ENCODE measurements at places on chromosomes 4 and X.

- DNase-seq, result no peak
Observed at GRCh38 chr4:169933531-169933930, 92.7 kb downstream of the MFAP3L start.

DNA sequence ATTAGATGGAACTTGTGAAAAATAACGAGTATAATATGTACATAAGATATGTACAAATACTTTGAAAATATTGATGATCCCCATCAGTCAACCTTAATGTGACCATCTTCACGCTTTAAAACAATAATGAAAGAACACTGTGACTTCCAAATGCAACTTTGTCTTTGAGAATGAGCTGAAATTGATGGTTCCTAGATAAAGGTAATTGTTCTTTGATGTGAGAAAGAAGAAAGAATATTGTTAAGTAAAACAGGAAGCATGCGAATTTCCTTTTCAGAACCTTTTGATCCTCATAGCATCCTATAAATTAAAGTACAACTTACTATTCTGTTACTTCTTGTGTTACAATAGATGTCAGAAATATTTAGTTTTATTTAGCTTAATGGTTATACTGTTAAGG is 22.2 kb downstream of the IL2 start:
- no peak for DNase-seq

DNA sequence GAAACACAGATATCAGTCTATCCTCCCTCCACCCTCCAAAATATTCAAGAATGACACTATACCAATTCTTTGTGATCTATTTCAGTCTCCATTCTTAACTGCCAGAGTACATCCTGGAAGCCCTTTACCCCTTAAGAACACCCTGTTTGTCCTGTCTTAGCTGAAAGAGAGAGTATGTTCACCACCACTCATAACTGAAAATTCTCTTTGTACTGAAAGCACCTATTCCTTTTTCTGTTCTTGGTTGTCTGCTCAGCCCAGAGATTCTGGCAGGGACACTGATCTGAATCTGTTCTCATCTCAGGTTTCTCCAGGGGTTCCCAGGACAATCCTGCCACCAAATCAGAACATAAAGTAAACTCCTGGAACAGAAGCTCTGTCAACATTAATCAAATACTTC is 25.4 kb upstream of the EREG start:
- DNase-seq, result no peak

GRCh38 chrX:124211312-124211942 is 121.0 kb upstream of the TEX13D start:
- DNase-seq, result no peak

DNA sequence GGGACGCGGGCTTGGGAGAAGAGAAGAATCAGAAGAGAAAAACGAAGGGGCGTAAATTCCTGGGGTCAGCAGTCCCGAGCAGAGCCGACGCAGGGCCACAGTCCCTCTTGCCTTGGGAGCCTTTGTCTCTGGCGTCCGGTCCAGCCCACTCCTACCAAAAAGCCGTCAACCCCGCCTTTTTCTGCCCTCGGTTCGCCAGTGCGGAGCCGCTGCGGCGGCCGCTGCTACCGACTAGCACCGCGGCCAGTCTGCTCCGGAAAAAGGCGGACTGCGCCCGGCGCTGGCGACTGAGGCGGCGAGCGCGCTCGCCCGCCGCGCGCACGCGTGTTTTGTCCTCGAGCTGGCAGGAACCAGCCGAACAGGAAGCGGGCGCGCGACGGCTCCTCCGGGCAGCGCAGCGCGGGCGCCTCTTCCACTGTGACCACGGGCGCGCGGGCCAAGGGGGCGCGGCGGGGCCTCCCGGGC is 502 bp downstream of the HNRNPDL start:
- peak; percentile 59 for DNase-seq

- no peak for DNase-seq
Observed at GRCh38 chr4:149973181-149973580, 105.1 kb upstream of the DCLK2 start.

DNA sequence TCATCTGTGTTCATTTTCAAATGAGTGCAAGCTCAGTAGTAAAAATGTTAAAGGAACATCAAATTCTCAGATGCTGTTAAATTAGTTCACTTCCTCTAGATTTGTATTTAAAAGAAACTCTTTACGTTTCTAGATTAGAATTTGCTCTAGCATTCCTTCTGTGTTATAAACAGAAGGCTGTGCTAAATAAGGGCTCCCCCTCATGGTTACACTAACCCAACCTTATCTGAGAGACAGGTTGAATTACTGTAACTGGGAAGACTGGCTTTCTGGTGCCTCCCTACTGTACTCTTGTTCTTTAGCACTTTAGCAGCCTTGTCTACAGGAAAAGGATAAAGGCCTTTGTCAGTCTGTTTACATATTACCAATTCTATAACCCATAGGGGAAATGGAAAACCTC is 56.8 kb downstream of the RXFP1 start:
- no peak for DNase-seq

- no peak for DNase-seq
Observed at GRCh38 chr4:86482306-86483172, 111.6 kb upstream of the PTPN13 start.

DNA sequence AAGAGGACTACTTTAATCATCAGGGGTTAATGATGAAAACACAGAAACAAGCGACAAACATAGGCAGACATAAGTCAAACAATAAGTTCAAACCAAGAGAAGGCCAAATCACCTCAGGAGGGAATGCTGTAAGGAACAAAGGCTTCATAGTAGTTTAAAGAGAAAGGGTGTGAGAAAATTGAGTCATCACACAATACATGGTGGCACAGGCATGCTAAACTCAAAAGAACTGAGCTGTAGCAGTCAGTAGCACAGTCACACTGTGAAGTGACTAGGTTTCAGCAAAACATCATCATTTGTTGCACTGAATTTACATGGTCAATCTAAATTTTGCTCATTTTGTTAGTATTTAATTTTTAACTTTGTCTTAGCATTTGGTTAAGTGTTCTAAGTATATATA is 24.2 kb downstream of the SMC1A start:
- no peak for DNase-seq

GRCh38 chrX:116232833-116233232 is 62.3 kb downstream of the AGTR2 start:
- no peak for DNase-seq

DNA sequence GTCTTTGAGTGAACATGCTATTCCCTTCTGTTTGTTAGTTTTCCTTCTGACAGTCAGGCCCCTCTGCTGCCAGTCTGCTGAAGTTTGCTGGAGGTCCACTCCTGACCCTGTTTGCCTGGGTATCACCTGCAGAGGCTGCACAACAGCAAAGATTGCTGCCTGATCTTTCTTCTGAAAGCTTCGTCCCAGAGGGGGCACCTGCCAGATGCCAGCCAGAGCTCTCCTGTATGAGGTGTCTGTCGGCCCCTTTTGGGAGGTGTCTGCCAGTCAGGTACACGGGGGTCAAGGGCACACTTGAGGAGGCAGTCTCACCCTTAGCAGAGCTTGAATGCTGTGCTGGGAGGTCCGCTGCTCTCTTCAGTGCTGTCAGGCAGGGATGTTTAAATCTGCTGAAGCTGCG is 456.9 kb upstream of the HTR2C start:
- no peak for DNase-seq

DNA sequence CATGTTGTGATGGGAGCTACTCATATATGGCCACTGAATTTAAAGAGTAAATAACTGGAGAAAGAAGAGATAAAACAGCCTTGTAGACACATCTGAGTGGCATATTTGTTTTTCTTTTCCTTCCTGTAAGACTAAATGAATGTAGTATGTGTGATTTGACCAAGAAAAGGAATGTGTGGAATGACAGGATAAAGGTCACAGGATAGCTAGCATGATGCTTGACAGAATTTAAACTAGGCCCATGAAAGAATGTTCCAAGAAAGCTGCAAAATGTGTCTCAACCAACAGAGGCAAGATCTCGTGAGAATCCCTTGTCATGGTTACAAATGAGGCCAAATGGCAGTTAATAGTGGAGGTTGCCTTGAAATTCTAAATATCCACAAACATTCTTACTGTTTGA is 137.0 kb downstream of the KCNIP4 start:
- no peak for DNase-seq

GRCh38 chr4:60443068-60443467 is 757.1 kb upstream of the ADGRL3 start:
- no peak for DNase-seq

- no peak for DNase-seq
Observed at GRCh38 chr4:155419266-155419665, 42.5 kb upstream of the MAP9 start.

DNA sequence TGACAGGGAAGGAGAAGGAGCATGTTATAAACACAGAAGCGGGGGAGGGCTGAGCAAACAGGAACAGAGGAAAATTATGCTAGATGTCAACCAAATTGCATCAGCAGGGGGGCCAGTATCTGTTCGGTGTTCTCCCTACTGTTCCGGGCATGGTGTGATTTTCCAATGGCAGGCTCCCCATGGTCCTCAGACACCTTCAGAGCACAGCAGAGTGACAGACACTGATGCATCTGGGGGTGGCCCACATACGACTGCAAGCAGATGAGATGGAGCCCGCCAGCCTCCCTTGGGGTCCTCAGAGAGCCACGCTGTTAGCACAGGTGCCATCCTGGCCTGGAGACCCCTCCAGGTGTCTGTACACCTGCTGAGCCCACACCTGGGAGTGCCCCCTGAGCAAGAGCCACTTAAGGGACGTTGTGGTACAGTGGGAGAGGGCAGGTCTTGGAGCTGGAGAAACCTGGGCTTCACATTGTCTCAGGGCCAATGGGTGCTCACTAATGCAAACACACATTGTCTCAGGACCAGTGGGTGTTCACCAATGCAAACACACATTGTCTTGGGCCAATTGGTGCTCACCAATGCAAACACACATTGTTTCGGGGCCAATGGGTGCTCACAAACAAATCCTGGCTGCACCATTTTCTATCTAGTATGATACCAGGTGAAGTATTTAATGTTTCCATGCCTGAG is 95.4 kb downstream of the SLC2A9 start:
- no peak for DNase-seq

DNA sequence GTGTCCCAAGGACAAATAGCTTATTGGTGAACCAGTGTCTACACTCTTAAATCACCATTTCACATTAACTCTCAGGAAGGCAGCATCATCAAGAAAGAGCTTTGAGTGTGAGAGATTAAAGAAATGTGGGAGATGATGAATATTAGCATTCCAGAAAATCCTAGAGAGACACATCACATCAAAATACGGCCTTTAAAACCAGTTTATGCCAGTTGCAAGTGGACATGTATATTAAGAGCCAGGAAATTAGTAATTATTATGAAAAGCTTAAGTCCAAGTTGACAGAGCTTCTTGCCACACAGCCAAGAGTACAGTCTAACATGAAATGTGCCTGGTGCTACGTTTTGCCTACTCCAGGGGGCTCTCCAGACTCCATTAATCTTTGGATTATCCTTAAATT is 503.0 kb upstream of the BOD1L1 start:
- no peak for DNase-seq

GRCh38 chrX:2820136-2820771 is 8.5 kb upstream of the GYG2 start:
- no peak for DNase-seq

DNA sequence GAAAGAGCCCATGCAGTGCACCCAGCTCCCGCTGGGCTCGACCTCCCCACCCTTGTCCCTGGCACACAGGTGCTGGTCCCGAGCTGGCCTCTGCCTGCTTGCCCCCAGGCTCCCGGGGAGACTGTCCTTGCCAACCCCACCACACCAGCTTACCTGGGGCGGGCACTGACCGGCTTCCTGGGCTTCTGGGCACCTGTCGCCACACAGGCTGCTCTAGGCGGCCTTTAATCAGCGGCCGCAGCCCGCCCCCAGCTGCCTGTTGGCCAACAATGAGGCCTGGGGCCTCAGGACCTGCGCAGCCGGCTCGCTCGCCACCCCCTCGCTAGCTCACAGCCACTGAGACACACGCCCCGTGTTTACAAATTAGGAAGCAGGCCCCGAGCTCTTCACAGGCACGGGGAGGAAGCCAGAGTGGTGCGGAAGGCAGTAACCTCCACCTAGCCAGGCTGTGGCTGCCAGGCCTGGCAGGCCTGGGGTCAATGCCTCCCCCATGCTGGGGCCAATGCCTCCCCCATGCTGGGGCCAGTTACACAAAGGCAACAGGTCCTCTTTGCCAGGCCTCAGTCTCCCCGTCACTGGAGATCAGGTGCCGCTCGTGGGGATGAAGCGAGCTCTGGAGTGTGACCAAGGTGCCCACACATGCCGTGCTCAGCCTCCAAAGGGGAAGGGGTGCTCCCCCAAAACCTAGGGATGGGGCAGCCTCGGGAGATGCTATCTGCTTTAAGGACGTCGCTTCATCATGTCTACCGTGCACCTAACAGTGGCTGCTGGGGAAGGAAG is at the start of gene TREX2:
Gene TREX2, minus strand, starts transcription at position 201 of the 780 bp plus-strand sequence. CDS start 626 bp downstream, outside the sequence.
- no peak for DNase-seq

- no peak for DNase-seq
Observed at GRCh38 chrX:118464501-118464900, 31.1 kb upstream of the DOCK11 start.

DNA sequence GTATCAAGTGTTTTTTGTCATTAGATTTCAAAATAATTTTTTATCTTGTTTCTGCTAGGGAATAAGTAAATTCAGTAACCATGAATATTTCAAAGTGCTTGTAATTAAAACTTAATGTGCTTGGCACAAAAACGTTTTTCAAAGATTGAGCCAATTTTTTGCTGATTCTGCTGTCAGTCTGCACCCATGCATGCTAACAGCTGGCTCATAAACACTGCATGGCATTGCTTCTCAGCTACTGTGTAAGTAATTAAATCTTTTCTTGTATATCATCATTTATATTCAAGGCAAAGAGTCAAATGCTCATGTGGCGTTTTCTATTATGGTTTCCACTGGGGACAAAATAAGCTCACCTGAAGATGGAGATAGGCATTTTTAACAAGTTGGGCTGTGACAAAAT is 66.8 kb upstream of the SPANXN2 start:
- no peak for DNase-seq

GRCh38 chrX:154436983-154437752 is at the start of gene GDI1:
Gene GDI1 (plus strand): TSS chrX:154437154. CDS start chrX:154437255, 101 bp downstream.
- DNase-seq, result peak; percentile 37

DNA sequence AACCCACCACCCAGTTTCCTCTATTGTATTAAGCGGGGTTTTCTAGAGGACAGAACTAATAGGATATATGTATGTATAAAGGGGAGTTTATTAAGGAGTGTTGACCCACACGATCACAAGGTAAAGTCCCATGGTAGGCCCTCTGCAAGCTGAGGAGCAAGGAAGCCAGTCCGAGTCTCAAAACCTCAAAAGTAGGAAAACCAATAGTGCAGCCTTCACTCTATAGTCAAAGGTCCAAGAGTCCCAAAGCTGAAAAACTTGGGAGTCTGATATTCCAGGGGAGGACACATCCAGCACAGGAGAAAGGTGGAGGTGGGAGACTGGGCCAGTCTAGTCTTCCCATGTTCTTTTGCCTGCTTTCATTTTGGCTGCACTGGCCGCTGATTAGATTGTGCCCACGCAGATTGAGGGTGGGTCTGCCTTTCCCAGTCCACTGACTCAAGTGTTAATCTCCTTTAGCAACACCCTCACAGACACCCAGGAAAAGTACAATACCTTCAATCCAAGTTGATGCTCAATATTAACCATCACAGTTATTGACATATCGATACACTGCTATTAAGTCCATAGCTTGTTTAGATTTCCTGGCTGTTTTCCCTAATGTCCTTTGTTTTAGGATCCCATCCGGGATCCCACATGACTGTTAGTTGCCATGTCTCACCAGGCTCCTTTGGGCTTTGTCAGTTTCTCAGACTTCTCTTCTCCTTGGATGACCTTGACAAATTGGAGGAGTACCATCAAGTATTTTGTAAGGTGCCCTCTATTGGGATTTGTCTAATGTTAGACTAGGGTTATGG is 12.2 kb downstream of the UCHL1 start:
- no peak for DNase-seq

- no peak for DNase-seq
Observed at GRCh38 chr4:115454228-115454627, 340.8 kb upstream of the NDST4 start.
